Stomach (tissue), 19 donors: ENCODE measurements at places on chromosomes 7 and 10.

- no peak for DNase-seq
Measured at GRCh38 chr7:50973814-50974213, 191.1 kb upstream of the GRB10 start.

GRCh38 chr10:81662837-81663236, 212.2 kb upstream of the NRG3 start:
- DNase-seq = no peak

DNA sequence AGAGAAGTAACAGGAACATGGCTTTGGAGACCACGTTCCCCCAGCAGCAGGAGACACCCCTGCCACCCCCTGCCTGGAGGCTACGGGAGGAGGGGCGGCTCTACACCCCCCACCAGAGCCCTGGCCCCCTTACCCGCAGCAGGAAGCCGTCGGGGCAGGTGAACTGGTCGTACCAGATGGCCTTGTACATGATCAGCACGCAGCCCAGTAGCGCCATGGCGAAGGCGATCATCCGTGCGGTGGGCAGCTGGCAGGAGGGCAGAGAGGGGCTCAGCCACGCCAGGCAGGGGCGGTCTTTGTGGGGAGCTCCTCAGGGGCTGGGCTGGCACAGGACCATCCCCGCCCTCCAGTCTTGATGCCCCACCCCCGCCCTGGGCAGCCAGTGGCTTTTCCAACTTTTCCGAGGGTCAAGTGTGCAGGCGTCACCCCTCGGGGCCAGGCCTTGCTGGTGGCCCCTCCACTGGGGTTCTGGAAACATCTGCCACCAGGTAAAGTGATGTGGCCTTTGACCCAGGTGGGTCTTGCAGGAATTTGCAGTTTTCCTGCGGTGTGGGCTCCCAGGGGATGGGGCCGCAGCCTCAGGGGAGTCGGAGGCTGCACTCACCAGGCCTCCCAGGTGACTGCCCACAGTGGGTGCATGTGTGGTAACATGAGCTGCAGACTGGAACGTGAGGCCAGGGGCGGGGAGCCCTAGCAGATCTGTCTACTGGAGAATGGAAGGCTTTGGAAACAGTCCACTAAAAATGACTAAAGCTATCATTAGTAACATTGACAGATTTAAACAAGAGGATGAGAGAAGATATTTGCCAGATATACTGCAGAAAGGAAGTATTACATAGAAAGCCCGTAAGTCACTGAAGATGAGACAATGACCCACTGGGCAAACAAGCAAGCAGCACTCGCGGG, 9.7 kb downstream of the CALY start:
- no peak for DNase-seq

DNA sequence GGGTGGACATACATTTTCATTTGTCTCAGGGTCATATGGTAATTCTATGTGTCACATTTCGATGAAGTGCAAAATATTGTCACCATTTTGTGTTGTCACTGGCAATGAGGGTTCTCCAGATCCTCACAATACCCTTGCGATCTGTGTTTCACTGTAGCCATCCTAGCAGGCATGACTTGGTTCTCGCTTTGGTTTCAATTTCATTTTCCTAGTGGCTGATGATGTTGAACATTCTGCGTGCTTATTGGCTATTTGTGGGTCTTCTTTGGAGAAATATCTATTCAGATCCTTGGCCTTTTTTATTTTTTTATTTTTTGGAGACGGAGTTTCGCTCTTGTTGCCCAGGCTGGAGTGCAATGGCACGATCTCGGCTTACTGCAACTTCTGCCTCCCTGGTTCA, 24.8 kb upstream of the MNX1 start:
- no peak for DNase-seq

- no peak for DNase-seq
Measured at GRCh38 chr7:90698616-90699015, 102.5 kb downstream of the CDK14 start.

DNA sequence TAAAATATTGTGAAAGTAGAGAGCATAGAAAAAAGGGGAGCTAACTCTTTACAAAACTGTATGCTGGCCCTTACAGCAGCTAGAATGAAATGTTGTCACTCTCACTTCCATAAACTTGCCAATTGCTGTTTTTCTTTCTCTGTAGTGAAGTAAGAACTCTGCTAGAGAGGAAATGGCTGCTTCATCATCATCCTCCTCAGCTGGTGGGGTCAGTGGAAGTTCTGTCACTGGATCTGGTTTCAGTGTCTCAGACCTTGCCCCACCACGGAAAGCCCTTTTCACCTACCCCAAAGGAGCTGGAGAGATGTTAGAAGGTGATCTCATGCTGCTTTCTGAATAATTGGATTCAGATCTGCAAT, 7.6 kb upstream of the ASCC1 start:
- DNase-seq = no peak

- no peak for DNase-seq
Measured at GRCh38 chr10:104350127-104350635, 3.5 kb upstream of the CFAP58 start.

DNA sequence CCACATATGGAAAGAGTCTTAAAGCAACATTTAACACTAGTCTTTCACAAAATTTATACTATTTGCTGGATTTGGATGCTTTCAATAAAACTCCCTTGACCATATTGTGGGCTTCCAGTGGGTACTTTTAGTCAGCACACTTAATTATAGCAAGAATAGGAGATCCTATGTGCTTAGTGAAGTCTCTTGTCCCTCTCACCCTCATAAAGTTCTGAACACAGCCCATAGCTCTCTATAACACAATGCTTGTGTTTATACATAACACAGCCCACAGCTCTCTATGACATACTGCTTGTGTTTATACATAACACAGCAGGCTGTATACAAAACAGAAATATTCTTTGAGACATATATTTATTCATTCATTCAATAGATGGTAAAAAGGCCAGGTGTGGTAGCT, 79.0 kb downstream of the SEMA3C start:
- no peak for DNase-seq

GRCh38 chr7:45156516-45157272, 897 bp upstream of the RAMP3 start:
- no peak for DNase-seq

DNA sequence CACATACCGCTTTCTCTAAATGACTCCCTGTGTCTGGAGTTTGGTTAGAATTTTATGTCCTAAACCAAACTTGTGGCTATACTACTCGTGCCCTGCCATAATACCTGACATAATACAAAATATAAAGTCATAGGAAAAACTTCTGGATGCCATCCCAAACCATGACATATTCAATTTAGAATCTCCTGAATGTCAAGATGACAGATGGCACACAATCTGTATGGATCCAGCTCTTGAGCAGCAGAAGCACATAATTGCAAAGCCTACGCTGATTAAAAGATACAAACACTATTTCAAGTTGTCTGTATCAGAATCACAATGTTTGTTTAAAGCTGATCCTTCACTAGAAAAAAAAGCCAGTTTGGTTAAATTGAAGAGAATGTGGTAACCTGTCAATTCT, 22.4 kb upstream of the CDC14C start:
- no peak for DNase-seq

- no peak for DNase-seq
Measured at GRCh38 chr7:40824461-40824860, 689.7 kb downstream of the SUGCT start.

GRCh38 chr7:151814400-151815009, 62.4 kb downstream of the PRKAG2 start:
- no peak for DNase-seq

GRCh38 chr7:80731281-80731680, 92.8 kb downstream of the CD36 start:
- DNase-seq = no peak

- no peak for DNase-seq
Measured at GRCh38 chr7:34083440-34083839, 178.1 kb downstream of the BMPER start.

DNA sequence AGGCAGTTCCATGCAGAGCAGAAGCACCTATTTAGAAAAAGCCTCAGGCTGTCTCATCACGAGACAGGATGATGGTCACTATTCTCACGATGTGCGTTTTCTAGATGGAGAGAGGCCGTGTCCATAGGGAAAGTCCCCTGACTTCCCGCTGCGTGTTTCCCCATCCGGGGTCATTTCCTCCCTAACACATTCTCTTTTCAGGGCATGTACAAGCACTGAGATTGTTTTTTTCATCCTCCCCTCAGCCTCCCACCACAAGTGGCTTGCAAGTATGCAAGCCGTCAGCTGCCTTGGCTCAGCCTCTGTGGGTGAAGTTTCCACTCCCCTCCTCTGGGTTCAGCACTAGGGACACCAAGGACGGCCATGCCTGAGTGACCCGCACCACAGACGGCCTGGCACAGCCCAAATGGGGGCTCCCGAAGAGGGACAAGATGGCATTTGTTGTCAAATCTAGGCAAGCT, 2.7 kb upstream of the CALML5 start:
- no peak for DNase-seq

GRCh38 chr7:128167791-128168666, 73.0 kb upstream of the LEP start:
- DNase-seq = no peak

GRCh38 chr7:36827726-36828703, 103.7 kb upstream of the AOAH start:
- no peak for DNase-seq

GRCh38 chr7:127865466-127865865, 165.8 kb downstream of the LRRC4 start:
- DNase-seq = no peak
